Stimulated activated CD4-positive, alpha-beta T cell treated with anti-CD3 and anti-CD28 coated beads, Interleukin-12 subunit alpha, Interleukin-12 subunit beta, amount 100 ng/mL, for 24 hours (primary cell): ENCODE measurements at places on chromosomes 7 and 10.

GRCh38 chr7:123539871-123540270, 5.5 kb upstream of the IQUB start:
- no peak for DNase-seq

GRCh38 chr10:77180104-77180503, 457.5 kb downstream of the KCNMA1 start:
- DNase-seq = no peak

DNA sequence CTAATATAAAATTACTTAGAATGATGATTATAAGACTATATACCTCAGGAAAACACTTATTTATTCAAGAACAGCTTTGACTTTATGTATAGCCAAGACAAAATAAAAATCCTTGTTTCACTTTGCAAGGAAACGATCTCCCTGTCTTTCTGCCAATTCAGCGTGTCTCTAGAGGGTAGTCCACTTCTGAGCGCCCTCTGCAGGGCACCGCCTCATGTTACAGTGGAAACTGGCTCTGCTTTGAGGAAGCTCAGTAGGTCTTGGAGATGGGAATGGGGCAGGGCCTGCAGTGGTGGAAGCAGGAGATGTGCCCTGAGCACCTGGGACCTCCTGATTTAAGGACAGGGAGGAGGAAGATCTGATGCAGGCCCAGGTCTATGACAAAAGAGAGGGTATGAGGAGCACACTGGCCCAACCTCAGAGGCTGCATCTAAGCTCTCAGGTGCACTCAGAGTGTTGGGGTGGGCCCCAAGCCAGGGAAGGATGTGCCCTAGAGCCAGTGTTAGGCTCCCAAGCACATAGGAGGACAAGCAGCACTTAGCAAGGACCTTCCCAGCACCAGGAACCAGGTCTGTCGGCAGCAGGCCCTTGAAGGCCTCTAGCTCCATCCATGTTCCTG, 481.0 kb downstream of the TNS3 start:
- no peak for DNase-seq

DNA sequence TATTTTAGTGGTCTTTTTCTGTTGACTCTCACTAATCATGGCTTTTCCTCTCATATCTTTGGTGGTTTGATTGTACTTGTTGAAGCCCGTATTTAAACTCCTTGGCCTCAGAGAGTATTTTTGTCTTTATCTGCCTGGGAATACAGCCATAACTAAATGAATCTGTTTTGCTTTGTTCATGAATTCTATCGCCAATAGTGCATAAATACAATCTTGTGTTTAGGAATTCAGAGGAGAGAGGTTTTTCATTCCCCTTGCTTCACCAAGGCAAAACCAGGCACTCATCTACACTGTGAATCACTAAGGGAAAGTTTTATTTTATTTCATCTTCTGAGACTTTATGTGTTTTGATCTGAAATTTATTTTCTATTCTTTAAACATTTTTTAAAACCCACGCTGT, 152.7 kb downstream of the BICC1 start:
- no peak for DNase-seq

GRCh38 chr10:60441515-60441914, 51.8 kb upstream of the ANK3 start:
- no peak for DNase-seq
